ENCODE measurements at places on chromosomes 3 and 15.

DNA sequence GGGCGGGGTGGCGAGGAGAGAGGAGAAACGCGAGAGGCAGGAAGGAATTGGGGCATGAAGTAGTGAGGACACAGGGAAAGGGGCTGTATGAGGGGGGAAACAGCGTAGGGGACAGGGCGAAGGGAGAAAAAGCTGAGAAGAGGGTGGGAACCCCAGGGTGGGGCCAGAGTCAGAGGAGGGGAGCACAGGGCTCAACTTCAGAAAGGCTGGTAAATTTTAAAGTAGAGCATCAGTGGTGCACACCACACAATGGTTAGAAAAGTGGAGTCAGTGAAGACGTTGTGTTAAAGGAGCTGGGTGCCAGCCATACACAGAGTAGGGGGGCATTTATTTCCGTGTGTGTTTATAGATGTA is 3.0 kb upstream of the RPP25 start:
- no peak for DNase-seq

DNA sequence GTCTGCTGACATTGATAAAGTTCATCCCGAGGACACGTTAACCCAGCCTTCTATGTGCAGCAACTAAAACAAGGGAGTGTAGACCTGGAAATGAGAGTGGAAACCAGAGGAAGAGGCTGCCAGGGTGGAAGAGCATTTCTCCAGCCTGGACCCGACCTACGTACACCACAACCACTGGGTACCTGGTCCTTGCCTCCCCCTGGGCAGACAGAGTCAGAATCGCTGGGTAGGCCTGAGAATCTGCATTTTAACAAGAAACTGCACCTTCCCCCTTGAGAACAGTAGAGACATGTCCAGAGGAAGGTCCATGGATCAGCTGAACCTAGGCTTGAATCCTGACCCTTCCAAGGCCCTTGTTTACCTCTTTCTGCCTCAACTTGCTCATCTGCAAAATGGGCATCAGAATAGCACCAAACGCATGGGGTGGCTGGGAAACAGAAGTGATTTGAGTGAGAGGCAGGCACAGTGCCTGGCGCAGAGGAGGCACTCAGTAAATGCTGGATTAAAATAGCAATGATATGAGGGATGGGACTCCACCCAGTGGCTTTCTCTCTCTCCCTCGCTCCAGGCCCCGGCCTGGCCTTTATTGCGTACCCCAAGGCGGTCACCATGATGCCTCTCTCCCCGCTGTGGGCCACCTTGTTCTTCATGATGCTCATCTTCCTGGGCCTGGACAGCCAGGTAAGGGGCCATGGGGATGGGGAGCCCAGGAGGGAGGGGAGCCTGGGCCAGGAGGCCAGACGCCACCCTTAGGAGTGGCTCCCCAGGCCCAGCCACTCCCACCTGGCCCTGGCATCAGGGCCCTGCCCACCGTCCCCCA is 66.9 kb upstream of the SLC6A1 start:
- no peak for DNase-seq

DNA sequence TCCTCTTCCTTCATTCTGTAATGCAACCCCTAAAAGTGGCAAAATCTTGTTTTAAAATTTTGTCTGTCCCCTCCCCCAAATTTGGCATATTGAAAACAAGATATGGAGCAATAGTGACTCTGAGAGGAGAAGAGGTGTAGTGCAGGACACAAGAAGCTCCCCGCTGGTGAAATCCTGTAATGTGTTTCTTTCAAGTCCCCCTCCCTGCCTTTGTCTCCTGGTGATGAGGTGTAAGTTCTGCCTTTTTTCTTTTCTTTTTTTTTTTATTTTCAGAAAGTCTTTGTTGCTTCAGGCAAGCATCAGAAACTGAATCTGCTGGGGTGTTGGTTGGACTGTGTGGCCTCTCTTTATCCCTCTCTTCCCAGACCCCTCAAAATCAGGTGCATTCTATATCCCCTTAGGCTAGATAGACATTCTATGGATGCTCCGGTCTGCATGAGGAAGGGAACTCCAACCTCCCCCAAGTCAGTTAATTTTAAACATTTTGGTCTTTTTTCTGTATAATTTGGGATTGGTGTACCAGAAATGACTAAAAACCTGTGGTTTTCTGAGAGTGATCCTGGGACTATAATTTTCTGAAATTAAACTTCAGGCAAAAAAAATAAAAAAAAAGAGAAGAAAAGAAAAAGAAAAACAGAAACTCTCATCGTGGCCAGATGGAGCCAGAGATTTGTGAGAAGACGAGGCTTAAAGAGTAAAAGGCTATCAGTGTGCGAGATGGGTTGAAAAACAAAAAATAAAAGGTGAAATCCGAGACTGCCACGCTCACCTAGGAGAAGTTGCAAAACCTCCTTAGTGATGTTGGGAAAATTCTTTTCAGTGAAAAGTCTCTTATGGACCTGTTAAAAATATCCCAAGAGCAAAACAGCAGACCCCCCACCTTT is 21.4 kb downstream of the ACKR2 start:
- DNase-seq: no peak

DNA sequence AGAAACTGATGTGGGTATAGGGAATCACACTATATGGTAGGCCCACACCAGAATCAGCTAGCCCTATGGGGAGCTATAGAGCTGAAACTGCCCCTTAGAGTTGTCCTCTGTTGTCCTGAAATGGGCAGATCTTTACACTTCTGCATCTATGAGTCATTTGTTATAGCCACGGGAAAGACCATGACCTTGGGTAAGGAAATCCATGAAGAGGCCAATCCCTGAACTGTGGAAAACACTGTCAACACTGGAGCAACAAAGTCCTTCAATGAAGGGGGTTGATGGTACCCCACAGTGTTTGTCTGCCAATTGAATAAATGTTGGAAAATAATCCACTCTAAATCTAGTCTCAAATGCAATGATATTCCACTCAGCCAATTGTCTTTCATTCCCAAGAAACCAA is 5.2 kb upstream of the CD200R1 start:
- no peak for DNase-seq

GRCh38 chr15:33043636-33044035 is 150.9 kb downstream of the FMN1 start:
- no peak for DNase-seq

GRCh38 chr3:175356899-175357324 is 497.8 kb downstream of the NAALADL2 start:
- DNase-seq: no peak

- DNase-seq: no peak
These were observed 76.6 kb downstream of the SLC25A26 start for GRCh38 chr3:66297260-66297873.

DNA sequence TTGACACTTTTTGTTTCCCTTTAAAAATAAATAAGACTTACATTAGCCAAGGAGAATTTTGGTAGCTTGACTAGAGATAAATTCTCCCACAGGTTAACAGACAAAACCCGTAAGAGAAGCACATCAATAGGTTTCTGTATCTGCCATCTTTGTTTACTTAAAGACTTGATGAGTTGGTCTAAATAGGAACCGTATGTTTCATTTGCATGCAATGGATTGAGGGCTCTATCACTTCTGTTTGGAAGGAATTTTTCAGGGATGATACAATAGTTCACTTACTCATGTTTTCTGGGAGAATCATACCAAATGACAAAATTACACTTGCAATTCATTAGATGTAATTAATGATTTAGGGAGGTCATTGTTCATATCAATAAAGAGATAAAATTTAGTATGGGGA is 631.5 kb upstream of the NR2F2 start:
- no peak for DNase-seq

- DNase-seq: no peak
These were observed 315.2 kb upstream of the ROBO2 start for GRCh38 chr3:76724706-76725105.

- no peak for DNase-seq
These were observed 38.3 kb downstream of the KBTBD12 start for GRCh38 chr3:127953091-127954035.

DNA sequence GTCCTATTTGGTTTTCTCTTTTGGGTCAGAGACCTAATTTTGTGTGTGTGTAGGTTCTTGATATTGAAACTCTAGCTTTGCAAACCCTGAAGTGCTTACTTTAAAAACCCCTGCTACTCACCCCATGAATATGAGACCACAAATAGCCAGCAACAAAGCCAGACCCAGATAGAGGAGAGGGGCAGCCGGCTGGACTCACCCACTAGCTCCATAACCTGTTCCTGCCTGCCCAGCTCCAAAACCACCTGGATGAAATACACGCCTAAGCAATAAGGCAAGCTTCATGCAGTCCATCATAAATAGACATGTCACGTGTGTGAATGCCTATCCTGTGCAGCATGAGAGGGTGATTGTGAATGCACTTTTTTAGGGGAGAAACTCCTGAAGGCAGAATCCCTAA is 3.7 kb upstream of the TXNRD3 start:
- no peak for DNase-seq

DNA sequence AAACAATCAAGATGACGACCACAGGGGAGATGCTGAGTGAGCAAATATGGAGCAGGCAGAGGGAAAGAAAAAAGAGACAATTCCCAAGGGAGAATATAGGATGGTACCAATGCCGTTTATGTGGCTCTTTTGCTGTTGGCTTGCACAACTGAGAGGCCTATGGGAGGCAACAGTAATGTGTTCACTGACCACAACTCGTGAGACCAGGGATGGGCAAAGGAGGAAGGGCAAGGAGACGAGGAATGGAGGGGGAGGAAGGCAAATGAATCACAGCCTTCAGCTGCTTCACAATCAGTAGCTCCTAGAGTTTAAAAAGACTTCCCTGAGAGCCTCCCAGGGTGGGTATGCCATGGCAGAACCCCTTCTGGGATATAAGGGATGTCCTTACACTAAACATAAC is 131.5 kb downstream of the SLC9A9 start:
- DNase-seq: no peak

DNA sequence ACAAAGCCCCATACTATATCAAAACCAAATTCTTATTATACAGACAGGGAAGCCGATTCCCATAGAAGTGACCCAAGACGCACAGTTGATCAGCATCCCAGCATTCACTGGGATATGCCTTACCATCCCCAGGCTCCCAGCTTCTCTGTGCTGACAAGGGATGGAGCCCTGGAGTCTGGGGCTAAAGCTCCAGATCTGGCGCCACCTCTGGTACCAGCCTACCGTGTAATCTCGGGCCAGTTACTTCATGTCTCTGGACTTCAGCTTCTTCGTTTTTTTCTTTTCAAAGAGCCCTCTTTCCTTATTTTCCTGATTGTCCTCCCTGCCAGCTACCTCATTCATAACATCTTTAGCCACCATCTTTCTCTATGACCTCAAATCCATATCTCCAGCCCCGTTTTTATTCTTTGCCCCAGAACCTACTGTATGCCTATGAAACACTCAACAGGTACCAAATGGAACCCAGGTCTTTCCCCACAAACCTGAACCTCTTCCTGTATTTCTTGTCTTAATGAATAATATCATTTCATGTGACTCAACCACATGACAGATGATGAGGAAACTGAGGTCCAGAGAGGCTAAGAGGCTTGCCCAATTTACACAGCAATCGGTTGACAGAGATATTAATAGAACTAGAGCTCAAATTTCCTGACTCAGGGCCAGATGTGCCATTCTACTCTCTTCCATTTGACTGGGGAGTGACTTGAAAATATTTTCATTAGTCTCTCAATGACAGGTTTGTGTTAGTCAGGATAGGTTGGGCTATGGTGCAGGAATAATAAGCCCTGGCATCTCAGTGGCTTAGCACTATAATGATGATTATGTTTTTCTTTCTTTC is 85.4 kb upstream of the TLE3 start:
- DNase-seq: no peak

- DNase-seq: no peak
These were observed 97.9 kb downstream of the RORA start for GRCh38 chr15:61130950-61131942.

- DNase-seq: no peak
These were observed 103.1 kb upstream of the BCL6 start for GRCh38 chr3:187848401-187848800.

DNA sequence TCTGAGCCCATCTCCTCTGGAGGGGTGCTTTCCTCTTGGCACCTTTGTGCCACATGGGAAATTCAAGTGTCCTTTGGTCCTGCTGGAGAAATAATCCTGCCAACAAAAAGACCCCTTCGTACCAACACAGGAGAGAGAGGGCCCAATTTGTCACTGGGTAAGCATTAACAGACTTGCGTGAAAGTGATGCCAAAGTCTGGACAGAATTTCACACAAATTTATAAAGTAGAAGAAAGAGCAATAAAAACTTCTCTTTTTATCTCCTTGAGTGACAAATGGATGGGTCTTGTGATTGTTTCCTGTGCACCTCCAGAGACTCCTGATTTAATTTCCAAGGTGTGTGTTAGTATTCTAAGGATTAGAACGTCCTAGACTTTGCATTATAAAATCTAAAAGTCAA is 14.9 kb downstream of the DPH3 start:
- DNase-seq: no peak

DNA sequence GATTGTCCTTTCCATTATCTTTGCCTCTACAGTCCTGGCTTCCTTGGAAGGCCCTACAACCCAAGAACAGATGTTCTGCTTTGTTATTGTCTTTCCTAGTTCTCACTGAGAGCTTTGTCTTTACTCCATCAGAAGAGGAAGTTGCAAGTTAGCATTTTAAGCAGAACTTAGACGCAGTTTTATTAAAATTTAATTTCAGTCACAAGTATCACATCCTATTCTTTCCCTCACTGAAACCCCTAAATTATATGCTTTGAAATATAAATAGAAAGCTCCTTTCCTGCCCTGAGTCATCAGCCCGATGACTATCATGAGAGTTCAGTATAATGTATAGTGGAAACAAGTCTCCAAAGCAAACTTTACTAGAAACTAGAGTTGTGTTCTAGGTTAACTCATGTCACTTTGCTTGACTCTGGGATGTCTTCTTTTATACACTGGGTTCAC is 291.2 kb upstream of the RBMS3 start:
- DNase-seq: no peak

- DNase-seq: no peak
These were observed 11.9 kb upstream of the TF start for GRCh38 chr3:133734305-133734704.

GRCh38 chr15:37083610-37084009 is 16.7 kb downstream of the MEIS2 start:
- no peak for DNase-seq

DNA sequence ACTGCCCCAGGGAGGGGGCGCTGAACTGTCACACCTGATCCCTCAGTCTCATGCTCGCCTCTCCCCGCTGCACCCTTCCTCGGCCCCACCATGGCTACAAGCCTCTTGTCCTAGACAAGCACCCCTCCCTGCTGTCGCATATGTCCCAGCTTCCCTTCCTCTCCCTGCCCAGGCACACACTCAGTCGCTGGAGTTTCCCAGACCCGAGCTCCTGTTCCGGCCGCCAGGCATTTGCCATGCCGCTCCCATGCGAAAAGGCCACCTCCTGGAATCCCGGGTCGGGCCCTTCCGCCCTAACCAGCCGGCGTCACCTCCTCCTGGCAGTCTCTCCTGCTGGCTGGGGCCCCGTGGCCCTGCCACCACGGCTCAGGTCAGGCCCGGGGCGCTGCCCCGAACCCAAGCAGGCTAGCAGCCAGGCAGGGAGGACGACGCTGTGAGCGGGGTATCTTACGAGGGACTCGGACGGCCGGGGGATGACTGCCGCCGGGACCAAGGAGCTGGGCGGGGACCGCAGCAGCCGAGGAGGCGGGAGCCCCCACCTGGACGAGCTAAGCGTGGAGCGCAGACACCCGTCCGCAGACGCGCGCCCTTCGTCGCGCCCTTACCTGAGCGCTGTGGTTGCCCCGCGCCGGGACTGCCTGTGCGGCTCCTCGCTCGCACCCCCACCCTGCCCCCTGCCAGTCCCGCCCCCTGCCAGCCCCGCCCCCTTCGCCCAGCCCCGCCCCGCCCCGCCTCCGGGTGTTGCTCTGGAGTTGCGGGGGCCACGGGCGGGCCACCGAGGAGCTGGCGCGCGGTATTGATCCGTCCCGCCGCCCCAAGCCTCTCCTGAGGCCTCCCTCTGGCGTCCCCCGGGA is at the start of gene ALS2CL:
Gene ALS2CL, minus strand, starts transcription at position 642 of the 854 bp plus-strand sequence. CDS start 4,239 bp downstream, outside the sequence.
- DNase-seq: peak; percentile 39
